Pancreas (tissue), 10 donors: ENCODE measurements at places on chromosomes 1 and 21. TPM values are rescaled to one million over a fixed set of nuclear protein-coding genes. Genes with fewer than 3 reads are reported as not detected.

RSPO1 gene
- 0.13 TPM for total RNA-seq

AGBL4 gene
- 0.37 TPM for total RNA-seq

DNA sequence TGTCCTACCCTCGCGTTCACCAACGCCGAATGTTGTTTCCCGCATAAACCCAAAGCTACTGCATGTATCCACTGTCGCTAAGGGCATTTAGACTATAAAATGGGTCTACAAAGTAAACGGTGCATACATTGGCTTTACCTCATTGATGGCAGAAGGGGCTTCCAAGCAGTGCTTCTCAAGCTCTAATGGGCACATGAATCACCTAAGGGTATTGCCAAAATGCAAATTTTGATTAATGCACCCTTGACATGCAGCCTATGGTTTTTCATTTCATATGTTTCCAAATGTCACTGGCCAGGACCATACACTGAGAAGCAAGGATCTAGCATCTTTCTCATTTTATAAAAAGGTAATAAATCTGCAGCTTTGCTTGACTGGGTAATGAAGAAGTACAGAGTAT is 2.7 kb downstream of the OR6F1 start:
- no peak for DNase-seq

NPL gene
- 1.3 TPM for total RNA-seq

- no peak for DNase-seq
These were observed 108.2 kb downstream of the CLEC20A start for GRCh38 chr1:178388418-178389145.

MTARC2 gene
- 16.6 TPM for total RNA-seq

CD53 gene
- total RNA-seq, result 9.7 TPM

GRCh38 chr1:236175642-236176336 is 33.5 kb downstream of the GPR137B start:
- no peak for DNase-seq

DNA sequence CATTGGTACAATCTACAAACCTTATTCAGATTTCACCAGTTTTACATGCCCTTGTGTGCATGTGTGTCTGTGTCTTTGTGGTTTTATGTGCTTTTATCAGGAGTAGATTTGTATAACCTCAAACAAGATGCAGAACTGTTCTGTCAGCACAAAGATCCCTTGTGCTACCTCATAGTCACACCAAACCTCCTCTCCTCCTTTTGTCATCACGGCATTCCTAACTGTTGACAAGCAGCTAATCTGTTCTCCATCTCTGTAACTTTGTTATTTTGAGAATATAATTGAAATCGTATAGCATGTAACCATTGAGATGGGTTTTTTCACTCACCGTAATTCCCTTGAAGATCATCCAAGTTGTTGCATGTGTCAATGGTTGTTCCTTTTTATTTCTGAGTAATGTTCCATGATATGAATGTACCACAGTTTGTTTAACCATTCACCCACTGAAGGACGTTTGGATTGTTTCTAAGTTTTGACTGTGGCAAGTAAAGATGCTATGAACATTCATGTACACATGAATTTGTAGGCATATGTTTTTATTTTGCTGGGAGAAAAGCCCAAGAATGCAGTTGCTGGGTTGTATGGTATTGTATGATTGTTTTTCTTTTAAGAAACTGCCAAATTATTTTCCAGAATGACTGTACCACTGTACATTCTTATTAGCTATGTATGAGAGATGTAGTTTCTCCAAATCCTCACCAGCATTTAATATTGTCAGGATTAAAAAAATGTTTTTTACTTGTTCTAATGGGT is 78.1 kb upstream of the B3GALT2 start:
- DNase-seq, result no peak

GRCh38 chr1:110225212-110225611 is 15.1 kb downstream of the KCNC4 start:
- no peak for DNase-seq

DNA sequence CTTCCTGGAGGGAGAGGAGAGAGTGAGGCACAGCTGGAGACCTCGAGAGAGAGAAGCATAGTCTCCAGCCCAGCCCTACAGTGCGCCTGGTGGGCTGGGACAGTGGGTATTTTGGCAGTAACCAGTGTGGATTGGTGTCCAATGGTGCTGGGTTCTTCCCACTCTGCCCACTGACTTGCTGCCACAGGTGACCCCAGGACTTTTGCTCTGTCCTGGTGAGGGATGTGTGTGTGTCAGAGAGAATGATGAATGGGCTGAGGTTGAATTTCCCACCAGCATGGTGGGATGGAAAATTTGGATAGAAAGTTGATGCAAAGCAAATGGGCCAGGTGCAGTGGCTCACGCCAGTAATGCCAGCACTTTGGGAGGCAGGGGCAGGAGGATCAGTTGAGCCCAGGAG is 26.3 kb downstream of the SERINC2 start:
- DNase-seq, result no peak

DNA sequence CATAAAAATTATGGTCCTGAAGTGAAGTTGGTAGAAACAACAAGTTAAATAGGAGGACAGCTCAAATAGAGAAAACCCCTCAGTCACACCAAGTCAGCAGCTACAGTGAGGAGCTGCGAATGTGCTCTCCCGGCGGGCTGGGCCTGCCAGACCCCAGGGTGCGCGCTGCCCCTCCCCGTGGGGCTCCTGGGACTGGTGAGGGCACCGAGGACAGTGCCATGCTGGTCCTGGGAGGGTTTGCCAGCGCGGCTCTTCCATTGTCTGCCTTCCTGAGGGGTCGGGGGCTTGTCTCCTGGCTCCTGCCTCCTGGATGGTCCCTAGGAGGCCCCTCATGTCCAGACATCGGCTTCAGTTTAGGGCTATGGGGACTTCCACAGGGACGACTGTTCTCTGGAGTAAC is 121.8 kb downstream of the PCBP3 start:
- no peak for DNase-seq

DNA sequence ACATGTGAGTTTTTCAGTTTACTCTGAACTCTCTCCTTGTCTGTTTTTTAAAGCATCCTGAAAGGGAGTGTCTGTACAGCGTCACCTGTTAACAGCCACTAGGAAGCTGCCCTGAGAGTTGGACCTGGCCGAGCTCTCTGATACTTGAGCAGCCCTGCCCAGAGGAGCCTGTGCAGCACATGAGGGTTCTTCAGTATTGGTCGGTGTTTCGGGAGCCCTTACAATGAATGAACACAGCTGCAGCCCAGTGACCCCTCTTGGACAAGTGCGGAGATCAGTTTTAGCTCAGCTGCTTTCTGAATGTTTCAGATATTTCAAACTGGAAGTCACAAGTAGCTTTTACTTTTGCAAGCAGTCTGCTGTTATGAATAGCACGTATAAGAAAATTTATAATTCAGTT is 39.2 kb downstream of the ADARB1 start:
- DNase-seq, result no peak
